ENCODE measurements at places on chromosomes 13 and 19. TPM values are rescaled to one million over a fixed set of nuclear protein-coding genes. Genes with fewer than 3 reads are reported as not detected.

VN1R2 gene
- not detected for total RNA-seq

DNA sequence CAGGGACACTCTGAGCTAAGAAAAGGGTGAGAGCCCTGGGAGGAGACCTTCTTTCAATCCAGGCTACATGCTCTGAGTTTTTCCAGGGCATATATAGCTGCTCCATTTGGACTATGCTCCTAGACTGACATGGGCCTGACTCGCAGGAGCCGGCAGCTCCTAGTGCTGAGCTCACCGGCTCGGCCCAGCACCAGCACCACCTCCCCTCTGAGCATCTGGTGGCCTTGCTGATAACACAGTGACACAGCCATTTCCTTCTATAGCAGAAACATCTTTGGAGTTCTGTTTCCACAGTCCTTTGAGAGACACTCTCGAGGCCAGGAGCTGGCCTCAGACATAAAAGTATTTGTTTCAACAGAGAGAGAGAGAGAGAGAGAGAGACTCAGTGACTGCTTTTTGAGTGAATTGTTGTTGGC, 184.9 kb downstream of the TM9SF2 start:
- no peak for DNase-seq

DNA sequence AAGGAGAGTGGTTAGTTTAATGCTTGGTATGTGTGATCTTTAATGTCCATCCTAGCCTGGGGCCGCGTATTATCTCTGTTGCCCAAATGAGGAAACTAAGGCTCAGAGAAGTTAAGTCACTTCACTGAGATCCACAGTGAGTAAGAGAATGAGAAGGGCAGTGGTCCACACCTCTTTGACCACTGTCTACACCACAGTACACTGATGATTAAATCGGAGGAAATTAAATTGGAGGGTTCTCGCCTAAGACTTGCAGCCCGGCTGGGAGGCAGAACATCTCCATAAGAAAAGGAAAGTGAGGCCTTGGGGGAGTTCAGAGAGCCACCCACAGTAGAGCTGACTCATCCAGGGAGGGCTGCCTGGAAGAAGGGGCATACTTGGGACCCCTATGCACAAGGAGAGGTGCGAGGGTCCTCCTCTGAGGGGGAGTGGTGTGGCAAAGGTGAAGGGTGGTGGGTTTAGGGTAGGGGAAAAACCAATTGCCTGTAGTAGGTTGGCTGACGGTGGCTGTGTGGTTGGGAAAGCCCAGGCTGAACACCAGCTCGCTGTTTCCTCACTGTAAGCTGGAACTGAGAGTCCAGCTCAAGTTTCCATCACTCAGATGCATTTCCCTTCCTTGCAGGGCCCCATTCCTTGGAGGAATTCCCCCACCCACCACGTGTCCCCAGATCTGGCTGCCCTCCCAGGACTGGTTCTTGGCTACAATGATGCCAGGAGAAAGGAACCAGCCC, 15.0 kb upstream of the DHRS12 start:
- no peak for DNase-seq

DNA sequence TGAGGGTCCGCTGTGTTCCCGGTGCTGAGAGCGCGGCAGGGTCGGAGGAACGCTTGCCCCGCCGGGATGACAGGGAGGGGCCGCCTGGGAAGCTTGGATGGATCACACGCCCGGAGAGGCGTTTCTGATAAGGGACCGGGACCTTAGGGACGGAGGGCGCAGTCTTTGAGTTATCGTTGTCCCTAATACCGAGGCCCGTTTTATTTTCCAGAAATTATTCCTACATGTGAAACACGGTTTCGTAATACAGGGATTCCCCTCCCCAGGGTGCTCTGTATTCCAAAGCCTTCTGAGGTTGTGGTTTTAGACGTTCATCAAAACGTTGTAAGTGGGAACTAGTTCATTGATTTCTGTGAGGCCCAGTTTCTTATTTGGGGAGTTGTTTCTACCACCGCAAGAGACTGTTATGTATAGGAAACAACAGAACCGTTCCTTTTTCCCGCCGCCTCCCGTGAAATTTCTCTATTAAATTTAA, 752 bp downstream of the PDCD5 start:
- peak; percentile 42 for DNase-seq

OR7A5 gene
- total RNA-seq: not detected

THSD8 gene
- total RNA-seq: 0.23 TPM

Measured in dermis blood vessel endothelial cell (primary cell).